Posterior cingulate gyrus (tissue), 11 donors: ENCODE measurements at places on chromosomes 5 and 9.
A peak's percentile ranks its signal among the peaks of the same experiment; 100 is the strongest.

DNA sequence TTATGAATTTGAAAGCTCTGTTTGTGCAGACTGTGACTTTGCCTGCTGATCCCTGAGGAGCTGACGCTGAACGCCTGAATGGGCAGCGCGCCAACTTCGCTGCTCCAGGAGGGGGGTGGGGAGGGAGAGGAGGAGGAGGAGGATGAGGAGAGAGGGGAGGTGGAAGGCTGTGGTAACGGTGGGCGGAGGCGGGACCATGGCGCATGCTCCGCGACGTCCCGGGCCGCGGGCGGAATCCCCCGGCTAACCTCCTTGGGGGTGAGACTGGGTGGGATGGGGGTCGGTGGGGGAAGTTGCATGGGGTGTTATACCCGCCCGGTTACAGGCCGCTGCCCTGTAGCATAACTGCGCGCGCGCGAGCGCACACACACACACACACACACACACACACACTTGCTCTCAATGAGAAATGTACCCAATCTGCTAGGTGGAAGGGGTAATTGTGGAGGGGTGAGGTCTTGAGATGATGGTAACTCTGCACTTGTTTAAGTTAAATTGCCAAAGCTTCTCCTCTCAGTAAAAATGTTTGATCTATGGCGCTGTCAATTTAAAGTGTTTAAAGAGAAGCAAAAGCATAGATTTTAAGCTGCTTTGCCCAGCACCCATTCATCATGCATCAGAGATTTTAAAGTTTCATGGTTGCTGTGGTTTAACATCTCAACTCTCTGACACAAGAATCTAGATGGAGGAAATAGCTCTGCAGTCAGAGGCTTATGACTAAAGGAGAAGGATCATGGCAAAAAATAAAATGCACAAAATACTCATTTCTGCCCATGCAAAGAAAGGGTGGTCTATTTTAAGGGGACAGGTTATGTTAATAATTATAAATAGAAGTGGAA, 76.6 kb upstream of the TBCA start:
- peak; percentile 92 for DNase-seq

DNA sequence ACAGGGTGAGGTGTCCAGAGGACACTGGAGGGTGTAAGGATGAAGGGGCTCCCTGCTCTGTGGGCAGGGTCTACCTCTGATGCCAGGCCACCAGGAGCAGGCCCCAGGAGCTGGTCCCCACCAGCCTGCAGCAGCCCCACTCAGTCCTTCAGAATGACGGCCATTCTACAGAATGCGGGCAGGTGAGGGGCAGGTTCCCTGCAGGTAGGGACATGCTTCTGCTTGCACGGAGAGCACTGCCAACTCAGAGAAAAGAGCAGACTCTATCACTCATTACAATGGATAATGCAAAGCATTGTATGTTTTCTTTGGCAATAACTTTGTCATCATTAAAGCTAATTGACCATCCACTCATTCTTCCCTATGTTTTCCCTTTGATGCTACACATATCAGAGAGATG, 39.0 kb downstream of the DDX31 start:
- no peak for DNase-seq

DNA sequence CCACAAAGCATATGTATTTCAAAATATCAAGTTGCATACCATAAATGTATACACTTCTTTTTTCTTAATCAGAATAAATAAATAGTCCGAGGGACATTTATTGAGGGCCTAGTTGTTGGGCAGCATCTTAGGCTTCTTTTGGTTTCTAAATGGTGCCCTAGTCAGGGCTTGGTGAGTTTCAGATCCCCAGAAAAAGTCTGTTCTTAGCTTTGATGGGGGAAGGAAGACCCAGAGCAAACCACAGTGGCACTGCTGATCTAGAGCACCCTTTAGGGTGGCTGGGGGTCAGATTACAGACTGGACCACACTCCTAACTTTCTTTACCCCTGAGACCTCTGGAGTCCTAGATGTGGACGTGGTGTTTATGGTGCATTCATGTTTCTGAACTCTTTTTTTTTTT, 97.8 kb downstream of the C9orf152 start:
- no peak for DNase-seq

DNA sequence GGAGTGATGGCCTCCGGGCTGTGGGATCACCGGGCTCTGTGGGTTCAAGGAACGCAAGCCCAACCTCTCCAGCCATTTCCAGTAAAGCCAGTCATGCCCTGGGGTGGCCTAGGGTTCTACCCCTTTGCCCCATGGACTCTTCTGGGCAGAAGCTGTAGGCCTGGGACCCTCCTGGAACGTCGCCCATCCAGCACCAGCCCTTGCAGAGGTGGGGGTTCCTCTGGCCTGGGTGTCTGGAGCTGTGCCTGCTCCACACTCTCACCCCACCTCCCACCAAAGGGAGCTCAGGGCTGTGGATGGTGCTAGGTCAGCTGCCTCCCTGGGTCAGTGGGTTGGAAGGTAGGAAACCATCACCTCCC, 1.4 kb upstream of the SLC12A7 start:
- DNase-seq, result no peak

- no peak for DNase-seq
Observed at GRCh38 chr5:169719360-169720314, 82.6 kb downstream of the DOCK2 start.
